SHP77 (cell line): ENCODE measurements at places on chromosomes 11 and 22.

DNA sequence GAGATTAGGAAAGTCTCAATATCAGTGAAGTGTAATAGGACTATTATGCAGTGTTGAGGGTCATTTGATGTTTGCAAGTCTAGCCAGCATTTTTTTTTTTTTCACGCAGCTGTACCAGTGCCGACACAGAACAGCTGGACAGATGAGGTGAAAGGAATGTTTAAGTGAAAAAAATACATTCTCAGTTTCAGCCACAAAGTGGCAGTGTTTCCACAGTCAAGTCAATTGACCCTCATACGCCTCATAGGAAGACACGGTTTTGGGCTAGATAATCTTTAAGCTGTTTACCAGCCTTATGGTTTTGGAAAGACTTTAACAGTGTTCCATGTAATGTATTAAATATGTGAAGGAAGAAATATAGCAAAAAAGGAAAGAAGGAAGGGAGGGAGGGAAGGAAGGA lies 349.9 kb upstream of the ANO3 start:
- DNase-seq, result no peak

DNA sequence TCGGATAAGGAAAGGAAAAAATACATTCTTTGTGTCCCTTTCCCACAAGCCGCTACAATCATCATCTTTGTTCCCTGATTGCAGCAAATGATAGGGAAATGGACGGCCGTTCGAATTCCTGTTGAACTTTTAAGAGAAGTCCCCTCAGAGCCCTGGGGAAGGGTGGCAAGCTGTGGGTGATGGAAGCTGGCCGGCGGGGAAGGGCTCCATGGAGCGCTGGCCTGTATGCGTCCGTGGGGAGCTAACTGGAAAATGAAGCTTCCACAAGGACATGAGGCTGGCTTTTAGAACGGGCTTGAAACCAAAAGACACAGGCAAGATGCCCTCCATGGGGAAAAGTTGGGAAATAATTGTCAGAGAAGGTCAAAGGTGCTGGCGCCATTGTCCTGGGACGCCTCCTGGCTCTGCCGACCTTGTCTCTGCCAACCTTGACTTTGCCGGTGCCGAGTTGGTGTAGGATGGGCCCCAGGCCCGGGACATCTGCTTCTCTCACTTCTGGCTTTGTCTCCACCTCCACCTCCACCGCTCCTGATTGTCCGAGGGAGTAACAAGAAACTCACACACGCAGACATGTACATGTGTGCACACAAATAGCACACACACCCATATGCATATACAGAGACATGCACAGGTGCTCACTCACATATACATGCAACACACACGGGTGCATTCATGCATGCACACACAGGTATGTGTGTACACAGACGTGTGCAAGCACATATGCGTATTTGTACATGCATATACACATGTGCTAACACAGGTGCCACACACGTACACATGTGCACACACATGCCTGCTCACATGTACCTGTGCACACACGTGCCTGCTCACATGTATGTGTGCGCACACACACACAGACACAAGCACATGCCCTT lies 14.5 kb upstream of the PPARA start:
- DNase-seq, result no peak

DNA sequence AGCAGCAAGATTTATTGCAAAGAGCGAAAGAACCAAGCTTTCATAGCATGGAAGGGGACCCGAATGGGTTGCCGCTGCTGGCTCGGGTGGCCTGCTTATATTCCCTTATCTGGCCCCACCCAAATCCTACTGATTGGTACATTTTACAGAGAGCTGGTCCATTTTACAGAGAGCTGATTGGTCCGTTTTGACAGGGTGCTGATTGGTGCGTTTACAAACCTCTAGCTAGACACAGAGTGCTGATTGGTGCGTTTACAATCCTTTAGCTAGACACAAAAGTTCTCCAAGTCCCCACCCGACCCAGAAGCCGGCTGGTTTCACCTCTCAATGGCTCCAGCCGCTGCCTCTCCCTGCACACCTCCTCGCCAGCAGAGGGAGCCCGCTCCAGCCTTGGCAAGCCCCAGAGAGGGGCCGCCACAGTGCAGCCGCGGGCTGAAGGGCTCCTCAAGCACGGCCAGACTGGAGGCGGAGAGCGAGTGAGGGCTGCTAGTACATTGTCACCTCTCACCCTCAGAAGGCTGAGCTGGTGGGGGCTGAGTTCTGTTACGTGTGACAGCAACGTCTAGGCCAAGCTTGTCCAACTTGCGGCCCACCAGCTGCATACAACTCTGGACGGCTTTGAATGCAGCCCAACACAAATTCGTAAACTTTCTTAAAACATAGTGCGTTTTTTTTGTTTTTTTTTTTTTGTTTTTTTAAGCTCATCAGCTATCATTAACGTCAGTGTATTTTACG lies 8.7 kb downstream of the PTH start:
- DNase-seq, result peak; percentile 31

DNA sequence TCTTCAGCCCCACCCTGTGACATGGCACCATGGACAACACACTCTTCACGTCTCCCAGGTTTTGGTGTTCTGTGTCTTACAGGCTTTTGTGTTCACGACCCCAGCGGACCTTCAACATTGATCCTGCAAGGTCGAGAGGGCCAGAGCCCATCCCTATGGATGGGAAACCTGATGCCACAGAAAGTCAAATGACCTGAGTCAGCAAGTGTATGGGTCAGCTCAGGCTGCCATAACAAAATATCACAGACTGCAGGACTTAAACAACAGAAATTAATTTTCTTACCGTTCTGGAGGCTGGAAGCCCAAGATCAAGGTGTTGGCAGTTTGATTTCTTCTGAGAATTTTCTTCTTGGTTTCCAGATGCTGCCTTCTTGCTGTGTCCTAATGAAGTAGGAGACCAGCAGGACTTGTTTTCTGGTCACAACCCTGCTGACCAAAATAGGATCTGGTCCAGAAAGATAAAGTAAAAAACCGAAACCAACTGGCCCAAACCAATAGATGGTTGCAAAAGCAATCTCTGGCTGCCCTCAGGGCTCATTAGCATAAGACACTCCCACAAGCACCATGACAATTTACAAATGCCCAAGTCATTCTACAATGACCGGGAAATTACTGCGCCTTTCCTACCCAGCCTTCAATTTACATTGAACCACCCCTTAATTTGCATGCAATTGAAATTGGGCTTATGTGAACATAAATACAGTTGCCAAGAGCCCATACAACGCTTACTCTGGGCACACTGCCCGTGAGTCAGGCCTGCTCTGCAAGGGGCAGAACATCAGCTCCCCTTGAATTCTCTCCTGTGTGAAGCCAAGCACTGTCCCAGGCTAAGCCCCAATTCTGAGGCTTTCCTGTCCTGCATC lies 113.9 kb downstream of the RPS6KA4 start:
- no peak for DNase-seq

GRCh38 chr11:13110929-13111812 lies 102.1 kb downstream of the RASSF10 start:
- DNase-seq, result no peak

DNA sequence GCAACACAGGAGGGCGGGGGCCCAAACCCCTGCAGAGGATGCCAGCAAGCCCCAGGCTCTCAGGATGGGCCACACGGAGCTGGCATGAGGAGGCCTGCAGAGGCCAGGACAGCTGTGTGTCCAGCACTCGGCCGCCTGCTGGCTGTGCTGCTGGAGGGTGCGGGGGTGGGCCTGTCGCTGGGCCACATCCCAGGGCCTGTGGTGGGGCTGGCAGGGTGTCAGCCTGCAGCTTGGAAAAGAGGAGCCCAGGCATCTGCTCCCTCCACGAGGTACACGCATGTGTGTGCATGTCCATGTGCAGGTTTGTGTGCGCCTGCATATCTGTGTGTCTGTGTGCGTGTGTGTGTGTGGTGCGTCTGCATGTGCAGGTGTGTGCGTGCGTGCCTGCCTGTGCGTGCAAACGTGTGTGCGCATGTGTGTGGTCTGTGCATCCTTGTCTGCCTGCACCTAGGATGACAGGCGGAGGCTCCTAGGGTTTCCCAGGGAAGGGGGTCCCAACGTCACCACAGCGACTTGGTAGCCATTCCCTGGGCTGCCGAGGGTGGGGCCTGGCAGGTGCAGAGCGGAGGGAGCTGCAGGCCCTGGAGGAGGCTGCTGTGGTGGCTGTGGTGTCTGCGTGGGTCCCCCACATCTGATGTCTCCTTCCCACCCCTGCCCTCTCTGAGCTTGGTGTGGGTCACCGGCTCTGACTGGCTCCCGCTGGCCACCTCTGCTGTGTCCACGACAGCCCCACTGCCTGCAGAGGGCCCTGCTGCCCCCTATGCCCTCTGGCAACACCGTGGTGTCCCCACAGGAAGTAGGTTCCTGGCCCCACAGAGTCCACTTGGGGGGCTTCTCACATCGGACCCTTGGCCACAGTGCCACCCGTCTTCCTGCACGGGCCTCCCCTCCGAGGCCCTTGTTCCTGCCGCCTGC lies 17.1 kb downstream of the BRSK2 start:
- no peak for DNase-seq

- no peak for DNase-seq
Observed at GRCh38 chr11:111762526-111762925, 3.7 kb downstream of the PPP2R1B start.

- DNase-seq, result no peak
Observed at GRCh38 chr11:43403357-43404231, 44.9 kb downstream of the TTC17 start.

DNA sequence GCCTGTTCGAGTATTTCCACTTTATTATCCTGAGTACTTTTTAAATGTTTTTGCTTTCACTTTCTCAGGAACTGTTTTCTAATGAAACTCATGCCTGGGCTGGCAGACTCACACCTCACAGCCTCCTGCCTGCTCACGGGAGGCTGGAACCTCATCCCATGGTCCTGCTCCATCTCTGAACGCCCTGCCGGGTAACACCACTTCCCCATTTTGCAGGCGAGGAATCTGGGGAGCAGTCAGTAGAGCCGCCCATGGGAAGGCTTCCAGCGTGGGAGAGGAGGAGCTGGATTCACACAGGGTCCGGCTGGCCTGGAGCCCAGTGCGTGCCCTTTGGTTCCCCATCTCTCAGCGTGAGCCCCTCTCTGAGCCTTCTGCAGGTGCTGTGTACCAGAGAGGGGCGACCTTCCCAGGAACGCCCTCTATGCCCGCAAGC lies 53.6 kb downstream of the SCUBE1 start:
- DNase-seq, result no peak

- no peak for DNase-seq
Observed at GRCh38 chr11:1501421-1502167, 15.0 kb upstream of the MOB2 start.

- DNase-seq, result no peak
Observed at GRCh38 chr11:123388640-123389039, 41.4 kb upstream of the GRAMD1B start.

DNA sequence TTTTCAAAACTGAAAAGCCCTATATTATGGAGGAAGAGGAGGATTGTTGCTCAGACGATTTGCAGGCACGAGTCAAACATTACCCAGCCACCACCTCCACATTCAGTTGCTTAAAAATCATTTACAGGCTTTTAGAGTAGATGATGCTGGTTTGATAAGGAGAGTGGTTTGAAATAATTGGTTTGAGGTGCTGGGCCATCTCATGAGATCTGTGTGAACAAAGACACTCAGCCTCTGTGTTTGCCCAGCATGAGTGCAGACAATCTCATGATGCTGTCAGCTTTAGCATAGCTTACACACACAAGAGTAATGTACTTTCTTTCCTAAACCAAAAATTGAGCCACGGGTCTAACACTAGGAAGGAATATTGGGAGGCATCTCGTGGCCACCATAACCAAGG lies 4.3 kb downstream of the SLC43A3 start:
- DNase-seq, result no peak

- no peak for DNase-seq
Observed at GRCh38 chr11:123551079-123551478, 103.3 kb downstream of the SCN3B start.

DNA sequence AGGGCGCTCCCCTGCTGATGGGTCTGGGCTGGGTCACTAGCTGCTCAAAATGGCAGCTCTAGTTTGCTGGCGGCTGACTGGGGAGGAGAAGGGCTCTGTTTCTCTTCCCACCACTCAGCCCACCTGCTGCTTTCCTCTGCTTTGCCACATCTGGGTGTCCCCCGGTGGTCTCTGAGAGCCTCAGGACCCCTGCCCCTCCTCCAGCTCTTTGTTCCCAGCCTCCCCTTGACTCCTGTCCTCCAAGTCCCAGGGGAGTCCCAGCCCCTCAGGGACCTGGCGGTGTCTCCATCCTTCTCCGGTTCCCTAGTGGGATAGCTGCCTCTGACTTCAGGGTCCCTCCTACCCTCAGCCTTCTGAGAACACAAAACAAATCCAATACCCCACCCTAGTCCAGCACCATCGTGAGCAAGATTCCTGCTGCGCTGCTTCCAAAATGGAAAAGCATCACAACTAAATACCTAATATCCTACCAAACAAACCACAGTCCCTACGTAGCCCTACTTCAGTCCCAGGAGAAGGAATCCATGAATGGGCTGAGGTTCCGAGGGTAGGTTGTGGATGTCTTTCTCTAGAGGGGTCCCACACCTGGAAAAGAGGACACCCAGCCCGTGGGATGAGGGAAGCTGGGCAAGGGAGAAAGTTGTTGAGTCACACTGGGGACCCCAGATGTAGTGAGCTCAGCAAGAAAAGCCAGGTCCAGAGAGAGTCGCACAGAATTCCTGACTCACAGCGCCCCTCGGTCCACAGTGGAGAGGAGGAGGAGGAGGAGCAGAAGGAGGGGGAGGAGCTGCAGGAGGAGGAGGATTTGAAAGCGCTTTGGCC lies 45.0 kb upstream of the NNMT start:
- no peak for DNase-seq

DNA sequence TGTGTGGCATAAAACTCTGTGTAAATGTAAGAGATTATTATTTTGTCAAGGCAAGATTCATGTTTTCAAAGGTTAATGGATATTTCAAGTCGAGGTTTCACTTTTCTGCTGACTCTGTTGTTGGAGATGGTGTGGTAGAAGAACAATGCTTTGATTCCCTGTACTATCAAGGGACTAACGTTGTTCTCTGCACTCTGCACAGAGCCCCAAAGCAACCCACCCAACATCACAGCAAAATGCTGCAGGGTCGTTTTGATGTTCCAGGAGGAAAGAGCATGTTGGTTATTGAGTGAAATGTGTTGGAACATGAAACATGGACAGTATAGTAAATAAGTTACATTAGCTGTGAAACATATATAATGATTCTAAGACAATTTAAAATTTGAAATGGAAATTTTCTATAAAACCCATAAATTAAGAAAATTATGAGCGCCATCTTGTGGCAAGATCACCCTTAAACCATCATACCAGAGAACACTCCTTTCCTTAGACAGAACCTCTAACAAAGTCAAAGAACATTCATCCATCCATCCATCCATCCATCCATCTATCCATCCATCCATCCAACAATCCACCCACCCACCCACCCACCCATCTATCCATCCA lies 164.4 kb upstream of the ZBED5 start:
- DNase-seq, result no peak

GRCh38 chr22:24985826-24986214 lies 33.3 kb downstream of the KIAA1671 start:
- no peak for DNase-seq

DNA sequence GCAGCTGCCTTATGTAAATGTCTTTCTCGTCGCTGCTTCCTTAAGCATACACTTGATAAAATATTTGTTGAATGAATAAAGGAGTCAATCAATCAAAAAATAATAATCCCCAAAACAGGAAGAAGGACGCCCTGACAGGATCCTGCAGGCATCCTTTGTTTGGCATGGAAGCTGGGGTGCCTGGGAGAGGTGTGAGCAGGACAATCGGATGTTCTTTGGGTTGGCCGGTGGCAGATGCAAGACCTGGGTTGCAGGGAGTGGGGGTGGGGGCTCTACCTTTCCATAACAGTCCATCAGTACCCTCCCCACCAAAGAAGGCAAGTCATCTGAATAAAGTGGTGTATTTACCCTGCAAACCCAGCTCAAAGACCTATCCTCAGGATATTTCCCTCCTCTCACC lies 1.4 kb upstream of the SHANK2 start:
- DNase-seq, result no peak

- no peak for DNase-seq
Observed at GRCh38 chr22:43330178-43331068, 12.7 kb downstream of the SCUBE1 start.
